ENCODE measurements at places on chromosomes 1 and 21. TPM values are rescaled to one million over a fixed set of nuclear protein-coding genes. Genes with fewer than 3 reads are reported as not detected.
A peak's percentile ranks its signal among the peaks of the same experiment; 100 is the strongest.

Gene SLC45A1
- polyA plus RNA-seq = 0.64 TPM

Gene ZNF695
- polyA plus RNA-seq = 0.23 TPM

GRCh38 chr1:172746091-172746949 lies 87.4 kb downstream of the FASLG start:
- H3K36me3 ChIP-seq = no peaks in the 10 kb centered on the region
- no peak overlapping the region for H3K4me3 ChIP-seq
- no peak overlapping the region for H3K27ac ChIP-seq
- DNase-seq = peak; percentile 79

- H3K4me3 ChIP-seq = no peak overlapping the region
- H3K27ac ChIP-seq = peak overlapping the region; percentile 10
- H3K36me3 ChIP-seq = peaks cover 2% of the 10 kb centered on the region
- DNase-seq = no peak
- H3K27me3 ChIP-seq = no peaks in the 10 kb centered on the region
- H3K4me1 ChIP-seq = peaks cover 14% of the 10 kb centered on the region
Observed at GRCh38 chr1:8477983-8478362, 160.1 kb downstream of the SLC45A1 start.

Gene GBP1
- polyA plus RNA-seq = 3.4 TPM

DNA sequence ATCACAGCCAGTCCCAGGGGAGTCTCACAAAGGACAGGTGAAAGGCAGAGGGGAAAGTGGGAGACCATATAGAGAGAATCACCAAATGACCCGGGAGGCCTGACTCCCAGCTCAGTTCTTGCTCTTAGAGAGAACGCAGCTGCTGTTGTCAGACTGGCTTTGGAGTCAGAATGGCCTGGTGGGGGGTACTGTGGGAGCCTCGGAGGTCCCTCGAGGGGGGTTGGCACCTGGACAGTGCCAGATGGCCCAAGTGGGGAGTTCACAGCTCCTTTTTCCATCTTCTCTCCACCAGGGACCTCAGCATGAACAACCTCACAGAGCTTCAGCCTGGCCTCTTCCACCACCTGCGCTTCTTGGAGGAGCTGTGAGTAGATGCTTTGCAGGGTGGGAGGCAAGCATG lies 31.5 kb downstream of the LGR6 start:
- H3K4me1 ChIP-seq = peaks cover 10% of the 10 kb centered on the region
- no peaks in the 10 kb centered on the region for H3K36me3 ChIP-seq
